Activated CD4-positive, alpha-beta T cell treated with anti-CD3 and anti-CD28 coated beads, Interleukin-2, amount 50 U/mL, for 16 hours (primary cell): ENCODE measurements at places on chromosomes 11 and 22.

DNA sequence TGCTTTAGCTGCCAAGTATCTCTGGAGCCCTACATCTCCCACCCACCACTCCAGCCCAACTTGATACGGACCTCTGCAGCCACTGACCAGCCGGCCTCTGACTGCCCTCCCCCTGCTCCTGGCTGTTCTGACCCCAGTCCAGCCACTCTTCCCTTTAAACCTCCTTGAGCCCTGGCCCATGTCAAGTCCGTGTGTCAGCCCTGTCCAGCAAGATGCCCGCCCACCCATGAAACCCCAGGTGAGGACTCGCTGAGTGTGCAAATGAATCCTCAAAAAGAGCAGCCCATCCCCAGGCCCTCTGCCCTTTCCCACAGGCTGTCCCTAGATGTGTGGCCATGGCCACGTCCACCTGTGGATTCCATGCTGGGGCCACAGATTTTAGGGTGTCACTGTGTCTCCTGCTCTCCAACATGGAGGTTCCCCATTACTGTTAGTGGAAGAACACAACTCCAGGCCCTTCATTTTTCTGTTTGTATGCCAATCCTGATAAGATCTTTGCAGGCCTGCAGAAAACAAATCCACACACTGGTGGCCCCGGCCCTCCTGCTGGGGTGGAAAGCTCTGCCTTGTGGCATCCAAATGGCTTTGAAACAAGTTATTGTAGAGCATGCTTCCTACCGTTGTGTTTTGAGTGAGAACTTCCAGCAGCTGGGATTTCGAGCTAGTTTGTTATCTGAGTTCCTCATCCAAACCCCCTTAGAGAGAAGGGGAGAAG lies 22.7 kb upstream of the ADORA2A start:
- DNase-seq, result no peak

GRCh38 chr11:123188508-123189165 lies 6.4 kb downstream of the CLMP start:
- DNase-seq, result no peak

- peak; percentile 7 for DNase-seq
Measured at GRCh38 chr11:8567602-8568198, 26.3 kb downstream of the STK33 start.

GRCh38 chr22:44400763-44401060 lies 88.0 kb upstream of the SHISAL1 start:
- DNase-seq, result no peak

DNA sequence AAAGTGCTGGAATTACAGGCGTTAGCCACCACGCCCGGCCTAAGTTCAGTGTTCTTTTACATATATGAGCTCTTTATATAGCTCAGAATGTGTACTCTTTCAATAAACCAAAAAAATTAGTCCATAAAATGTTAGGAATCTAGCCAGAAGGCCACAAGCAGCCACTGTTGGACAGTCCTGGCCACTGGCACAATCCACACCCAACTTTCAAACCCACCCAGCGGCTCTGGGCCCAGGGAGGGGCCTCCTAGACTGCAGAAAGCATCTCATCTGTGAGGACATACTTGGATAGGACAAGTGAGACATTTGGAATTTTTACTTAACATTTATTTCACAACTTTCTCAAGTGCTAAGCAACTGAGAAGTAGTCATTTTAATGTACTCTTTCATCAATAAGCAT lies 6.4 kb downstream of the PACSIN2 start:
- no peak for DNase-seq

- DNase-seq, result no peak
Measured at GRCh38 chr22:45574069-45574703, 71.5 kb downstream of the FBLN1 start.

GRCh38 chr11:73295241-73295995 lies 12.7 kb upstream of the ARHGEF17 start:
- DNase-seq, result peak; percentile 79

- DNase-seq, result no peak
Measured at GRCh38 chr11:130829920-130830511, 86.3 kb downstream of the SNX19 start.

DNA sequence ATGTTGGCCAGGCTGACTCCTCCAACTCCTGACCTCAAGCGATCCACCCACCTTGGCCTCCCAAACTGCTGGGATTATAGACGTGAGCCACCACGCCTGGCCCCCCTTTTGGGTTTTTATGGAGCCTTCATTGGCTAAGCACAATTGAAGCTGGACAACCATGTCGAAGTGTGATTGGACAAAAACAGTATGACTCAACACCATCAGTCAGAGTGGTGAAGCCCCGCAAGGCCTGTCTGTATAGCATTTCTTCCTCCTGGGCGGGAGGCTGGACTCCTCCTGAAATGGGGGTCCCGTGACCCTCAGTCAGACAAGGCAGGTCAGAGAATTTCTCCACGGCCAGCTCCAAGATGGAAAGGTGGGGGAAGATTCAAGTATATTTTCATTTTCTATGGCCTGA lies 3.1 kb upstream of the PARVB start:
- no peak for DNase-seq

- no peak for DNase-seq
Measured at GRCh38 chr11:9808943-9809342, 145.1 kb downstream of the SWAP70 start.

DNA sequence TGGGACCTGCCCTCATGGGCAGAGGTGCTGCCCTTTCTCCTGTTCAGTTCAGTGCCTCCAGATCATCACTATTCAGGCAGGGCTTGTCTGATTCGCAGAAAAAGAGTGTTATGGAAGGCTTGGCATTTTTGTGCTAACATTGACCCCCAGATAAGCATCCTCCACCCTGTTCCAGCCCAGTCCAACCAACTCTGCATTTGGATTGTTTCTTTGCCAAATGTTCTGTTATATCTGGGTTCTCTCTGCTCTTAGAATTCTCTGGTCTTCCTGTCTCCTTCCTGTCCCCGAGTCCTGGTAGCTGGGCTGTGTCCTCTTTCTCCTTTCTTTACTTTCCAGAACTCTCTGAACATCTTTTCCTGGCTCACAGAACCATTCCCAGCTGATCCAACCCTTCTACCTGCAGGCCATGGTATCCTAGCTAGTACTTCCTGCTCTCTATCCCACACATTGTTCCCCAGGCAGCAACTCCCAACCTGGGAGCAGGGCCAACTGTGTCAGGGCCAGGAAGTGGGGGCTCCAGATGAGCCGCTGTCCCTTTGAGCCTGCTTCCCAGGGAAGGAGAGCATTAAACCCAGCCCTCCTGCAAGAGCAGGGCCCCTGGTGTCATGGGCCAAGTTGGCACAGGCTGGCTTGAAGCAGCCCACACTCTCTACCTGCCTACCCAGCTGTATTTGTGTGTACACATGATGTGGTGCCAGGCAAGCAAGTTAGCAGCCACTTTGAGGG lies 280.7 kb upstream of the CADM1 start:
- DNase-seq, result no peak

GRCh38 chr22:36936362-36937116 lies 23.1 kb downstream of the CSF2RB start:
- no peak for DNase-seq

GRCh38 chr11:115893461-115894099 lies 389.4 kb upstream of the CADM1 start:
- DNase-seq, result no peak

- DNase-seq, result no peak
Measured at GRCh38 chr22:39581303-39581702, 10.8 kb downstream of the CACNA1I start.

DNA sequence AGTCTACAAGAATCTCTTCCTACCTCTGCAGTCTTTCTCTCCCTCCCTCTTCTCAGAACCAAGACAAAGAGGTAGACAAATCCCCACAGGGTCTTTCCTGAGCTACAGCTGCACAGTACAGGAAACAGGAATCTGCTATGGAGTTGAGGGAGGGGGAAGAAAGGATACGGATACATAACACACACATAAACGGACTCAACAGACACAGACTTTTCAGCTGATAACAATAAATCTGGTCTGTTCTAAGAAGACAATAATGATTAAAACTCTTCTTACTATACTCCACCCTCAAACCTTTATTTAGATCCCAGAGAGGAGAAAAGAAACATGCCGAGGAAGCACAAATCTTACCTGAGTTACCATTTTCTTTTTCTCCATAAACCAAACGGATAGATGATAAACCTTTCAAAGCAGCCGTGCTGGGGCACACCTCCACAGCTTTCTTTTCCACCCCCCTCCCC lies 122.2 kb downstream of the APOL5 start:
- DNase-seq, result no peak

DNA sequence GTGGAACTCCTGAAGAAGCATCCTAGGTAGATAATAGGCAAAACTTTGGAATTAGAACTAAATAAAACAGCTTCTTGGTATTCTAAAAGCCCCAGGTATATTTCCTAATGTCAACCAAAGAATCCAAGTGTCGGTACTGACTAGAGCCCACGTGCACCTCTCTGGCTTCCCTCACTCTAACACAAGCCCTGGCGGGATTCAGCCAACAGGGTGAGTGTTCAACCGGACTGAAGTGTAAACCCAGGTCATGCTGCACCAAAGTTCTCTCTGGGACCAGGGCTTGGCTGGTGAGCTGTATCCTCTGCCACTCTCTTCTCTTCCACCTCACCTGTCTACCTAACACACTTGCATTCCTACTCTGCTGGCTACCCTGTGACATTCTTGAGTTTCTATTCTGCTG lies 40.1 kb downstream of the USP28 start:
- no peak for DNase-seq

GRCh38 chr11:109241988-109242536 lies 179.9 kb upstream of the C11orf87 start:
- DNase-seq, result no peak

- no peak for DNase-seq
Measured at GRCh38 chr11:17280494-17281127, 4.1 kb downstream of the NUCB2 start.

DNA sequence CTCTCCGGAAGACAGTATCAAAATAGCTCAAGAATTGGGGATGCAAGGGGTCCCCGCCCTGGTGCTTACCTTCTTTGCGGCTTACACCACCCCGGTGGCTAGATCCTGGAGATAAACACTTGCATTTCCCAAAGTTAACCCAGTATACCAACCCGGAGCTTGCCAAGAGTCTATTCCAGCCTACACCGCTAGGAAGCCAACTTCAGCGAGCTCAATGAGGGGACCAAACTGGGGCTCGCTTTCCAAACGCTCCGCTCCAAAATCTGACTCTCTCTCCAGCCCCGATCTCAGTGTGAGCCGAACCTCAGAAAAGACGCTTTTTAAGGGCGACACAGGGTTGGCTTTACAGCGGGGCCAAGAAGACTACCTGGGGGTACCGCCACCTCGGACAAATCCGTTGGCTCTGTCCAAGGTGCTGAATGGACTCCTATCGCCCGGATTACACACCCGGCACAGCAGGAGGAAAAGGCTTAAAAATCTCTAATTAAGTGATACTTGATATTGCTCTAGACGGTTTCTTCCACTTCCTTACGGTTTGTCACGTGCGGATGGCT lies 20.1 kb upstream of the BDNF start:
- DNase-seq, result no peak

GRCh38 chr22:36413022-36413775 lies 25.4 kb upstream of the MYH9 start:
- no peak for DNase-seq

GRCh38 chr11:76321340-76321739 lies 59.6 kb downstream of the THAP12 start:
- no peak for DNase-seq

- DNase-seq, result no peak
Measured at GRCh38 chr11:86458294-86459001, 83.8 kb downstream of the CCDC81 start.

- DNase-seq, result no peak
Measured at GRCh38 chr11:123132881-123133280, 62.2 kb downstream of the CLMP start.

DNA sequence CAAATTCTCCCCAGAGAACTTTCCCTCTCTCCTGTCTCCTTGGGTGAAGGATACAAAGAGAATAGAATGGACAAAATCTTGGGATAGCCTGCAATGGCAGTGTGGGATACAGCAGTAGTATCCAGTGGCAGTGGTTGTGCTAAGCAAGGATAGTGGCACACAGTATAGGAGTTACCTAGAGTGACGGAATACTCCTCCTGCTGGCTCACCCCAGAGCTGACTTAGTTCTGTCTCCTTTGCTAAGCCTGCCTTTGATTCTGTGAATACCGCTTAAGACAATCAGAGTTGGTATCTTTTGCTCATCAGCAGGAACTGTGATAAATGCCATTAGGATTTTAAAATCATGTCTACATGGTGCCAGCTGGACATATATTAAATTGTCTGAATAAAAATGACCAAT lies 404.3 kb downstream of the JRKL start:
- no peak for DNase-seq
